NAMALWA (cell line): ENCODE measurements at places on chromosomes 13 and 19.
A peak's percentile ranks its signal among the peaks of the same experiment; 100 is the strongest.

DNA sequence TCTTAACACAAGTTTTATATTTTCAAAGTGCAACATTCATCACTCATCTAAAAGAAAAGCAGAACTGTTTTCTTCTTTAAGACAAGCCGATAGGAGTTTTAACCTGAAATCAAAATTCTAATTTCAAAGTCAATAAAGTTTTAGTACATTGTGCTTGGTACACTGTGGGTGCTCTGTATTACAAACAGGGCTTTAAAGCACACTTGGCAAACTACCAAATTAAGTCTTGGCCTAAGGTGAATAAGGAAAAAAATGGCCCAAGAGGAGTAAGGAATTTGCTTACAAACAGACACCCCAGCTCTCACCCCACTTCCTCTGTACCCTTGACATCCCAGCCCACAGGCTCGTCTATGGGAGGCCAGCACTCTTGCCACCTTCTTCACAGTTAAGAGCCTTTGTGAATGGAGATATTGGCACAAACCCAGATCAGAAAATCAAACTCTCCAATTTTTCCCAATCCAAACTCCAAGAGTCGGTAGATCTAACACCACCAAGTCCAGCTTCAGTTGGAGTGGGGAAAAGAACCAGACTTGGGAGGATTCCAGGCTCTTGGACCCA, 66.0 kb downstream of the ABCC4 start:
- no peak for DNase-seq

GRCh38 chr13:112807653-112808376, 118.0 kb downstream of the ATP11A start:
- DNase-seq, result no peak

GRCh38 chr19:10603084-10603872, 16.2 kb upstream of the AP1M2 start:
- peak; percentile 97 for DNase-seq

DNA sequence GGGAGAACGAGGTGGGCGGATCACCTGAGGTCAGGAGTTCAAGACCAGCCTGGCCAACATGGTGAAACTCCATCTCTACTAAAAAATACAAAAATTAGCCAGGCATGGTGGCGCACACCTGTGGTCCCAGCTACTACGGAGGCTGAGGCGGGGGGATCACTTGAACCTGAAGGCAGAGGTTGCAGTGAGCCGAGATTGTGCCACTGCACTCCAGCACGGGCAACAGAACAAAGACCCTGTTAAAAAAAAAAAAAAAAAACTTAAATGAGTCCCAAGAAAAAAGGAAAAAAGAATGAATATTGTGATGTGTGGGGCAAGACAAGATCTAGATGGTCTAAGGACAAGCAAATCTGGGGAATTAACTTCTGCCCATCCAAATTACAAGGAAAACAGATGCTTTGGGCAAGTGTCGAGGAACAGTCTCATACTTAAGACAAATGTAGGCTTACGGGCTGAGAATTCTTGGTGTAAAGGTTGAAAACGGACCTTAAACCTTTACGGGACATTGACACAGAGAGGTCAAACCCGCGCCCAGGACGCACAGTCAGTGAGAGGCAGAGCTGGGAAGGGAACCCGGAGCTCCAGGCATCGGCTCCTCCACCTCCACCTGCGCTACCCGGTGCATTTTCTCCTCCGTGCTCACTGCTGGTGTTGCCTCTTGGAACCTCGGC, 656 bp upstream of the ZNF324 start:
- no peak for DNase-seq

GRCh38 chr13:97268772-97269171, 46.6 kb downstream of the MBNL2 start:
- DNase-seq, result no peak

DNA sequence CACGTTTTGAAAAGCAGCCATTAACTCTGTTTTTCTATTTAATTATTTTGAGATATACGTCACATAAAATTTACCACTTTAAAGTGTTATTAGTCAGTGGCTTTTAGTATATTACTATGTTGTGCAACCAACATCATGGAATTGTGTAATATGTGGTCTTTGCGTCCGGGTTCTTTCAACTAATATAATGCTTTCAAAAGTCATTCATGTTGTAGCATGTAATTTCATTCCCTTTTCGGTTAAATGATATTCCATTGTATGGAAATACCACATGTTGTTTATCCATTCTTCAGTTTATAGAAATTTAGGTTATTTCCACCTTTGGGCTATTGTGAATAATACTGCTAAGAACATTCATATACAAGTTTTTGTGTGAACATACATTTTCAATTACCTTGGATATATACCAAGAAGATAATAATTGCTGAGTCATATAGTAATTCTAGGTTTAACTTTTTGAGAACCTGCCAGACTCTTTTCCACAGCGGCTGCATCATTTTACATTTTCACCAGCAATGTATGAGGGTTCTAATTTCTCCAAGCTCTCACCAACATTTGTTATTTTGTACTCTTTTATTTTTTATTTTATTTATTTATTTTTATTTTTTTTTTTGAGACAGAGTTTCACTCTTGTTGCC, 28.1 kb upstream of the CLDN10 start:
- no peak for DNase-seq

GRCh38 chr13:79511611-79512010, 30.7 kb downstream of the NDFIP2 start:
- DNase-seq, result no peak

DNA sequence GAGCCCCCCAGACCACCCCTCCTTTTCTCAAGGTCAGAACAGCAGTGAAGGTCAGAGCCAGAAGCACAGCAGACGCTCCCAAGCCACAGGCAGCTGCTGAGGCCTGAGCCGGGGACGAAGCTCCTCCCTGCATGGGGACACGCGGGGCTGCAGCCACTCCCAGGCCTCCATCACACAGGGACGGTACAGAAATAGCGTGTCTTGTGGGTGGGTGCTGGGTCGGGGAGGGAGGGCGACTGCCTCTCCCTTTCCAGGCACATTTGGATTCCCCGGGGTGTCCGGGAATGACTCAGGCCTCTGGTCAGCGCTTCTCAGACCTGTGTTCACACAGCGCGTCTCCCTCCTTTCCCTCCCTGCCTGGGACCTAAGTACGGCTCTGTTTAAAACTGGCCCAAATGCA, 33.2 kb downstream of the RASA3 start:
- DNase-seq, result no peak

- no peak for DNase-seq
Measured at GRCh38 chr13:82147526-82147925, 1734.7 kb downstream of the SLITRK1 start.
